Upper lobe of right lung (tissue), 1 donor: ENCODE measurements at places on chromosomes 5 and 9. TPM values are rescaled to one million over a fixed set of nuclear protein-coding genes. Genes with fewer than 3 reads are reported as not detected.

Gene DTWD2
- 8.5 TPM for total RNA-seq

Gene TLX3
- not detected for total RNA-seq

Gene LTC4S
- total RNA-seq, result 22.6 TPM

DNA sequence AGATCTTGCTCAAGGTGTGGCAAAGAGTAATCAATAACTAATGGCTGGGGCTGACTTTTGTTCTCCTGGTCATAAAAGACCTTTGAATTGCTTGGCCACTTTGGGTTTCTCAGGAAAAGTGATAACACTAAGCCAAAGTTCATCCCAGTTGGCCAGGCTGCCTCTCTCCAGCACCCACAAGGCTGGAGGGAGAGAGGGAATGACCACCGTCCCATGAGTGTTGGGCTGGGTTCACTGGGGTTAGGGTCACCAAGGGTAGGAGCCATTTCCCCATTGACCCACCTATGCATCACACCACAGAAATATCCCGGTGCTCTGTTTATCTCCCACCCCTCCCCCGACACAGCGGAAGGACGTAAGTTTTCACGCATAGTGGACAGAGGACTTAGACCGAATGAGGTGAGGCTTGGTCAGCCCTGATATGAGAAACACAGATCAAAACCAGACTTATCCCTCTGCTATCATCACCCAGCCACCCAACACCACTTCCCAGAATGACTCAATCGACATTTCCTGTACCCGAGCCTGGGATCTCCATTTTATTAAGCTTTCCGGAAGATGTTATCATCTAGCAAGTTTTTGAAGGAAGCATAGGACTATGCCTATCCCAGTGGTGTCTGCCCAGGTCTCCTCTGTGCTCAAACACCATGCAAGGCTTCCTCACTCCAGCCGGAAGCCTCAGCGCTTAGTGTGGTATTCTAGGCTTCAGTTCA, 27.0 kb upstream of the PPARGC1B start:
- peaks cover 5% of the 10 kb centered on the region for H3K27me3 ChIP-seq
- no peak overlapping the region for H3K27ac ChIP-seq
- no peak overlapping the region for H3K4me3 ChIP-seq
- H3K36me3 ChIP-seq, result no peaks in the 10 kb centered on the region
- H3K4me1 ChIP-seq, result no peaks in the 10 kb centered on the region

DNA sequence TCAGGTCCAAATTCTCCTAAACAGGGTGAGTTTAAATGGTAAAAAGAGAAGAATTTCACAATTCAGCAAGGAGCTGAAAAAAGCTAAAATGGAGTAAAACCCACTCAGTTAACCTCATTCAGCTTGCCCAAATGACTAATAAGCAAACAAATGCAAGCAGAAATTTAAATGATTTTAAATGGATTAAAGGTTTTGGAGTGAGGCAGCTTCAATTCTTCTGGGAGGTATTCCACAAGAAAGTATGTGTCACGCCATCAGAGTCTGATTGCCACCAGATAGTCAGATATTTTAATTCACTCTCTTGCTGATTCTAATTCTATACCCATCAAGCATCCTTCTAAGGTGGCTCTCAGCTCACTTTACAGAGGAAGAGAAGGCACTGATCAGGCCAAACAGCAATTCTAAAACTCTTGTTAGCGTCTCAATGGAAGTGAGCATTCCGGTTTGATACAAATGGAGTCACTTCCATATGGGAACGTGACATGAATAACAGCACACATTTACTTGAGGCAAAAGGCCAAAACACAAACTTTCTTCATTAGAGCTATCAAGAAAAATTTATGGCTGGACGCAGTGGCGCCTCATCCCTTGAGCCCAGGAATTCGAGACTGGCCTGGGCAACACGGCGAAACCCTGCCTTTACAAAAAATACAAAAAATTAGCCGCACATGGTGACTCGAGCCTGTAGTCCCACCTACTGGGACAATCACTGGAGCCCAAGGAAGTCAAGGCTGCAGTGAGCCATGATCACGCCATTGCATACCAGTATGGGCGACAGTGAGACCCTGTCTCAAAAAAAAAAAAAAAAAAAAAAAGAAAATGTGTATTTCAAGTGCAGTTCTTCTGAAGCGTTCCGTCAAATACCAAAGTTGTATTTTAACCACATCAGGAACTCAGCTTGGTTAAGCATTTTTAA, 2.0 kb downstream of the CLK4 start:
- peak overlapping the region; percentile 77 for H3K4me3 ChIP-seq
- H3K36me3 ChIP-seq, result peaks cover 35% of the 10 kb centered on the region
- no peak overlapping the region for H3K27ac ChIP-seq

DNA sequence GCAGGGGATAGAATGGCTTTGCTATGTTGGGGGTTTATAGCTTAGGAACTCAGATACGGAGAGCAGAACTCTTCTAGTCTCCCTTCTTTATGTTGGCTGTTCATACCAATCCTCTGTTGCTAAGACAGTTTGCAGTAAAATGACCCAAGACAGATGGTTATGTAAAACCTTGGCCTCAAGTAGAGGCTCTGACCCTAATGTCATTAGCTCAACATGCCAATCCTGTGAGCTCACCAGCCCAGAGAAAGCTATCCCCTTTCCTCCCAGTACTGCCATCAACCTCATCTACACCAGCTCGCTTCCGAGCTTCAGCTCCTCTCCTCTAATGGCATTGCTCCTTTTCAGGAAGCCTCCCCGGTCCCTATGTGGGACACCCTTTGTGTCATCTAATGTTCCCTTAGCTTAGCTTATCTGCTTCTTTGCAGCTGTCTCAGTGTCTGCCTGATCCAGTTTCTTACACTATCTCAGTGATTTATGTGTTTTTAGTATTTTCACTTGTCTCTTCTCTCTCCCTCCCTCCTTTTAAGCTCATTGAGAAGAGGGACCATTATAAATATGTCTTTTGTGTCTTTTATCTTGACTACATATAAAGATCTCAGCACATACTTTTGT, 281.3 kb upstream of the CLINT1 start:
- H3K27ac ChIP-seq, result no peak overlapping the region
- no peak for DNase-seq
- no peak overlapping the region for H3K4me3 ChIP-seq
- H3K27me3 ChIP-seq, result no peaks in the 10 kb centered on the region

DNA sequence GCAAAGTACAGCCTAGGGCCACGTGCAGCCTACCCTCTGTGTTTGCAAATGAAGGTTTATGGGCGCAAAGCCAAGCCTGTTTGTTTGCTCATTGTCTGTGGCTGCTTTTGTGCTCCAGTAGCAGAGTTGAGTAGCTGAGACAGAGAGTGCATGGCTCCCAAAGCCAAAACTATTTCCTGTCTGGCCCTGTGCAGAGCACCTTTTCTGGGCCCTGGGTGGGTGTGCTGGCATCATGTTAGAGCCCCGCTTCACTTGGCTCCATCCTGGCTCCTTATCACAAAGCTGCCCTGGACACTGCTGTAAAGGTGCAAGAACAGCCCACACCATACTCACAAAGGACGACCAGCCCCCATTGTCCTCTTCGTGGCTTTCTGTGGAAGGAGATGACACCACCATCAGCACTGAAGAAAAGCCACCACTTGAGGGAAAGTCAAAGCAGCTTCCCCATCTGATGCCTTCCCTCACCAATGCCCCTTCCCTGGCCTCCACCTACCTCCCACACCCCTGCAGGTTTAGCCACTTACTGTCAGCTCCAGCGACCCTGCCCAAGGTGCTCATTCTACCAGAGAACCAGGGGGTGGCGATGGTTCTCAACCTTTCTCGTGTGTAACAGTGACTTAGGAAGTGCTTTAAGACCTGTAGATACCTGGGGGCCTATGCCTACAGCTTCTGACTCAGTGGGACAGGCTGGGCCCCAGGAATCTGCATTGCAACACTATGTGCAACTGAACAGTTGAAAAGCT, 23.4 kb downstream of the LCP2 start:
- H3K4me3 ChIP-seq, result no peak overlapping the region
- no peaks in the 10 kb centered on the region for H3K27me3 ChIP-seq
- H3K27ac ChIP-seq, result peak overlapping the region; percentile 0
- no peak for DNase-seq

DNA sequence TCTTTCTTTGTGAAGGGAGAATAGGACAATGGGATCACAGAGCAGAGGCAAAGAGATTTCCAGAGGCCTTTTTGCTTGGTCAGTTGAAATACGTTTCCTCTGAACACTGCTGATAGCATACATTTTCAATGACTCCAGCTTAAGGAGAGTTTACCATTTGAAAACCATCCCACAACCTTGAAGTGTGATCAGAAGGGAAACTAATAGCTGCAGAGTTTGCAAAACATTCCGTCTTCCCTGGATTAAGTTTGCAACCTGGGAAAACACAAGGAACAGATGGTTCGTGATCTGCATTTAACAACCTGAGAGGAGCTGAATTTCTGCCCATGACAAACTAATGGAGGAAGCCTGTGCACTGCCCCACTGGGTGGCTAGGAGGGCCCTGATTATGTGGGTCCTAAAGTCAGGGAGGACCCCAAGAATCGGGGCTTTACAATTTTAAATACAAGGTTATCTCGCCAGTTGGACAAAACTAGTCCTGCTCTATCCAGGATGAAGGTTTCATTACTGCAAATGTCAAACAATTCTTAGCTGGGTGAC, 35.6 kb downstream of the MTX3 start:
- DNase-seq, result no peak
- H3K4me3 ChIP-seq, result no peak overlapping the region
- H3K27me3 ChIP-seq, result no peaks in the 10 kb centered on the region
- H3K4me1 ChIP-seq, result no peaks in the 10 kb centered on the region
- H3K36me3 ChIP-seq, result no peaks in the 10 kb centered on the region
- no peak overlapping the region for H3K27ac ChIP-seq

- no peak overlapping the region for H3K4me3 ChIP-seq
- peaks cover 26% of the 10 kb centered on the region for H3K27me3 ChIP-seq
- no peaks in the 10 kb centered on the region for H3K36me3 ChIP-seq
- DNase-seq, result peak; percentile 52
- no peak overlapping the region for H3K27ac ChIP-seq
- H3K4me1 ChIP-seq, result peaks cover 6% of the 10 kb centered on the region
Measured at GRCh38 chr5:1786621-1787471, 12.8 kb downstream of the MRPL36 start.

DNA sequence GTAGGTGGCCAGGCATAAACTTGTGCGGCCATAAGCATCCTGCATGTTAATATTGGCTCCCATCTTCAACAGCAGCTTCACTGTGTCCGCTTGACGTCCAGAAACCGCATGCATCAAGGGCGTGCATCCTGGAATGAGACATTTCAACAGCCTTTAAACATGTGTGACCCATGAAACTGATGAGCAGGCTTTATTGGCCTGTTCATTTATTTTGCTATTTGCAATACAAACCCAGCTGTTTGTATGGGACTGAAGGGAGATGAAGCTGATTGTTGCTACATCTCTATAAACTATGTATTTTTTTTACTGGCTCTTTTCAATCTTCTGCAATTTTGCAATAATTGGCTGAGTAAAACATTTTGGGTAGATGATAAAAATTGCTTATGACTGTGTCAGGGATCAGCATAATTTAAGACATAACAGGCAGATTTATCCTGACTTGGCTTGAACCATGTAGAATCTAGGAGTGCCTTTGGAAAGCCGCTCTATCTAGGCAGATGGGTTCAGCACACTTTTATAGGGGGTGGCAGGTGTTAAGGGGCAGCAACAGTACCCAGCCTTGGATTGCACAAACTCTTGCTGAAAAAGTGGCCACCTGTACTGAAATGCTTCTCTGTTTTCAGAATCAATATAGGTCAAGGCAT, 56.9 kb downstream of the ANKRD55 start:
- H3K36me3 ChIP-seq, result no peaks in the 10 kb centered on the region
- no peak overlapping the region for H3K27ac ChIP-seq
- H3K27me3 ChIP-seq, result no peaks in the 10 kb centered on the region
- DNase-seq, result no peak

DNA sequence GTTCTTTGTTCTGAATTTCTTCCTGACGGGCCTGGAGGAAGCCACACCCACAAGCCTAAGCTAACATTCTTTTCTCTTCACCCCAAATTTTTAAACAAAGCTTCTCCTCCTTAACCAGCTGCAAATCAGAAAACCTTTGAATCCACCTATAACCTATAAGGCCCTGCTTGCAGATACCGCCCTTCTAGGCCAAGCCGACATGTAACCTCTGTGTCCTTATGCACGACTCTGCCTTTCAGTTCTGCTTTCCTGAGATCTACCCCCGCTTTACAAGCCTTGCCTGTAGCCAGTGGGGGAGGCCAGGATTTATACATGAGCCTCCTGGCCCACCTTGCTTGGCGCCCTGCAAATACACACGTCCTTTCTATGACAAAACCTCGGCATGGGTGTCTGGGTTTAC, 19.3 kb downstream of the BRD9 start:
- H3K27me3 ChIP-seq, result no peaks in the 10 kb centered on the region
- no peaks in the 10 kb centered on the region for H3K4me1 ChIP-seq
- no peak overlapping the region for H3K27ac ChIP-seq
- H3K4me3 ChIP-seq, result no peak overlapping the region
- peaks cover 97% of the 10 kb centered on the region for H3K36me3 ChIP-seq

DNA sequence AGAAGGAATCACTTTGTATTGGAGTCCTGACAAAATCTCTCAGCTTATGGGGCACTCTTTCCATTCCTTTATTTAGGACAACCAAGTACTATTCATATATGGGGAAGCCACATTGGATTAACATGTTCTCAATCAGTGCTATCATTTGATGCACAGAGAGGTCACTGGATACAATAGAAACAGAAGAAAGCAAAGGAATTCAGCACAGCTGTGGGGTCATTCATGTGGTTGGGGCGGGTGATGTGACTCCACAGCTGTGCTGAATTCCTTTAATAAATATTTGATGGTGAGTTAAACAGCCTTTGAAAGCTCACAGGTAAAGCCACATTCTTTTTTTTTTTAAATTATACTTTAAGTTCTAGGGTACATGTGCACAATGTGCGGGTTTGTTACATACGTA, 854 bp upstream of the TEX48 start:
- no peak overlapping the region for H3K27ac ChIP-seq
- no peaks in the 10 kb centered on the region for H3K27me3 ChIP-seq
- H3K36me3 ChIP-seq, result no peaks in the 10 kb centered on the region
- no peaks in the 10 kb centered on the region for H3K4me1 ChIP-seq
- DNase-seq, result no peak
- no peak overlapping the region for H3K4me3 ChIP-seq

DNA sequence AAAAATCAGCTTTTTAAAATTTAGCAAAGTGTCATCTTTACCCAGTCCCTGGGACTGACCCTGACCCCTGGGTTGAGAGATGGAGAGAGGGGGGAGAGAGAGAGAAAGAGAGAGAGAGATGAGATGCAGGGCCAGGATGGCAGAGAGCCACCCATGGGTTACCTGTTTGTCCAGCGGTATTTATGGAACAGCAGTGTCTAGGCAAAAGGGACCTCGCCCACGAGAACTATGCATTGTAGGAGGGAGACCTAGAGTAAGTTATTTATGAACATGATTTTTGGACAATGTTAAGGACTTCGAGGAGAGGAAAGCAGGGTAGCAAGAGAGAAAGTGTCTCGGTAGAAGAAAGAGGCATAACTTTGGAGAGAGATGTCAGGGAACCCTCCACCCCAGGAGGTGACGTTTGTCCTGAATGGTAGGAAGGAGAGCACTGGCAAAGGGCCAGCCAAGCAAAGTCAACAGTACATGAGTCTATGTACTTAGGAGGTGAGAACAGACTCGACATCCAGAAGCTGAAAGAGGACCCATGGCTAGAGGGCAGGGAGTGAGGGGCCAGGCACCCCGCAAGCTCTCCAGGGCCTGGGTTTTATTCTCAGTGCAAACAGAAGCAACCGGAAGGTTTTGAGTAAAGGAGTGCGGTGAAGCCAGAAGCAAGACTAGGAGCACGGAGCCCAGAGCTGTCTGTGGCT, 30.5 kb upstream of the MSX2 start:
- H3K27ac ChIP-seq, result no peak overlapping the region
- no peak for DNase-seq
- peaks cover 60% of the 10 kb centered on the region for H3K27me3 ChIP-seq
- H3K4me1 ChIP-seq, result no peaks in the 10 kb centered on the region
- H3K4me3 ChIP-seq, result no peak overlapping the region
